ENCODE measurements at places on chromosomes 7 and 10.

DNA sequence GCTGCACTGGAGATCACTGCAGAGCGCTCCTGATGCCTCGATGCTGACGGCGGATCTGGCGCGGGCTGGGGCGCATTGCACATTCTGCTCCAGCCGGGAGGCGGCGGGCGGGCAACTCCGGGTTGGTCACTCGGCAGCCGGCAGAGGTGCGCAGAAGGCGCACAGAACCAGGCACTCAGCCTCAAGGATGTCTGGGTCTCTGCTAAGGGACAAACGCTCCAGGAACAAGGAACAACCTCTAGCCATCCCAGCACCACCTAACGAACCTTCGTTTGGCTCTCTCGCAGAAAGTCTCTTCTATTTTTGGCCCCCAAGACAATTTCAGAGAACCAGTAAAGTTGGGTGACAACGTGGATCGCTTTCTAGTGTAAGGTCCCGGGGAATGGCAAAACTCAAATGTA, 254.6 kb downstream of the OTUD1 start:
- DNase-seq, result no peak

GRCh38 chr10:23325132-23325531, 19.5 kb downstream of the C10orf67 start:
- DNase-seq, result no peak

GRCh38 chr7:100588438-100588837, 2.3 kb downstream of the FBXO24 start:
- DNase-seq, result no peak

- DNase-seq, result no peak
These were observed 20.6 kb upstream of the GDI2 start for GRCh38 chr10:5833814-5834213.

DNA sequence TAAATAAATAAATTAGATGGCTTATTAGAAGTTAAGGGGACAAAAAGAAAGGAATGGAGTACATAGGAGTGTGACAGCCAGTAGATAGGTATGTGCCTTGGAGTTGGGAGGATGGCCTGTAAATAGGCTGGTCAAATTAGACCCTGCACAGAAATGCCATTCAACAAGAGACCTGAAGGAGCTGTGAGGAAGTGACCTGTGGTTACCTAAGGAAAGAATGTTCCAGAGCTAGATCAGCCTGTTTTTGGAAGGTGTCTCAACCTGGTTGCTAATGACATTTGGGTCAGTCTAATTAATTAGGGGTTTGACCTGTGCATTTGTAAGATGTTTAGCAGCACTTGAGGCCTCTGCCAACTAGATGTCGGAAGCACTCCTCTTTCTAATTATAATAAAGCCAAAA, 315.3 kb upstream of the PLXDC2 start:
- no peak for DNase-seq

DNA sequence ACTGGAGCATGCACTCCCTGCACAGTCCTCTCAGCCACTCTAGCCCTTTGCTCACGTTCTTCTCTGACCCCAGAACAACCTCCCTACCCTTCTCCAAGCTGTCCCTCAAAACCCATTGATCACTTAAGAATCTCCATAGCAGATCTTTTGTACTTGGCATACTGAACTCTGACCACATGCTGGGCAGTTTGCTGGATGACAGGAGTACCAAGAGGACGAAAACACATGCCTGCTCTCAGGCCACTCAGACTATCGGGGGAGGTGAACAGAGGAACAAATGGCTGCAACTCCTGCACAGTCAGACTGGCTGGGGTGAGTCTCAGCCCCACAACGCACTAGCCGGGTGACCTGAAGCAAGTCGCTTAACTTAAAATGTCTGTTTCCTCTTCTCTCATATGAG, 52.7 kb downstream of the KCNMA1 start:
- DNase-seq, result no peak

DNA sequence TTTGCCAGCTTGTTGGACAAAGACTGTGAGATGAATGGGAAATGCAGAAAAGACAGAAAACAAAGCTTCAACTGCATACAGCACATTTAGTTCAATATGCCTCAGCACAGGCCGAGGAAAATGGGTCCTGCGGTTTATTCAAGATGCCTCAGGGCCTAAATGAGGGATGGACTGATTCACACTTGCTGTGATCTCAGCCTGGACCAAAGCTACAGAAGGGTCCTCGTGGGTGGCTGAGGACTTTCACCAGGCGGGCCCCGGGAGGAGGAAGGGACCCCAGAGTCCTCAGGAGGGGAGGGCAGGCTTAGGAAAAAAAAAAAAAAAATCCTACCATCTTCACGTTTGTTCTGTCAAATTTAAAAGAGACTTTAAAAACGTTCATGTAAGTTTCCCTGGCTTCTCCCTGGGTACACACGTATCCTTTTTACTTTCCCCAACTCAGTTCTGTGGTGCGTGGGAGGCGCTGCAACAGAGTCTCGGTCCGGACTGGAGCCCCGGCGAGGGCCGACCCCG, 624 bp upstream of the ZNF783 start:
- no peak for DNase-seq

DNA sequence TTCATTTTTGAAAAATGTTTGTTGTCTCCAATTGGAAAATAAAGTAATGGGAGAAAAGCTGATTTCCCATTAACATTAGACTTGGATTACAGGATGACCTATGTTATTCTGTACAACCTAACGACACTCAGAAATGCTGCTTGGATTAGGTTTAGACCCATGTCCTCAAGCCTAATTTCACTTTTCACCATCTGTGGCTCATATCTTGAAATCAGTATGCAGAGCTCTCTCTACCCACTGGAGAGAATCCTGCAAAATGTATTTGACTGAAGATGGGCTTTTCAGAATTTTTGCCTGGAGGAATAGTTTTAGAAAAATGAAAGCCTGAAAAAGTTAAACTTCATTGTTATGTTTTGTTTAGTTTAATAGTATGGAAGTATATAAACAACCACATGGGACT, 63.8 kb downstream of the SLC13A1 start:
- no peak for DNase-seq

GRCh38 chr10:63438506-63439498, 27.0 kb downstream of the JMJD1C start:
- DNase-seq, result no peak

GRCh38 chr7:6291531-6291930, 19.1 kb upstream of the CYTH3 start:
- DNase-seq, result no peak

GRCh38 chr10:118827053-118827452, 72.3 kb upstream of the CACUL1 start:
- no peak for DNase-seq

GRCh38 chr7:6727663-6728062, 20.9 kb upstream of the ZNF12 start:
- no peak for DNase-seq

DNA sequence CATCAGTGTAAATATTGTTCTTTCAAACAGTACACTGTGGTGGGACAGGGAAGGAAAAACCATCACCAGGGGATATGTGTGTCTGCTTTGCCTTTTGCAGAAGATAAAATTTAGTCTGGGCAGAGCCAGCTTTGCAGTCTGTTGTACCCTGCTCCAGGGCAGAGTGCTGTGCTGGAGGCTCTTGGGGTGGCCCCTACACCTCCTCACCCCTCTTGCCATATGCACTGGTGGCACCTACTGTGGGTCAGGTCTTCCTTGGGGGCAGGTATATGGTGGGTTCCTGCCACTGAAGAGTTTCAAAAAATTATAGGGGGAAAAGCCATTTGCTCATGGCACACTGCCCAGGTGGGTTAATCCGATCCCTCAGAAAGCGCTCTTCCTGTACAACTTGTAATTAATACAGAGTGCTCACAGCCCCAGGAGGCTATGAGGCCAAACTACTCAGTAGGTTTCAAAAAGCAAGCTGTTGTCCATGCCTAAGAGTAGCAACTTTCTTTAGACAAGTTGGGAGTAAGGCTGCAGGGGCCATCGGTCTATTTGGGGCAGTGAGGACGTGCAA, 112.7 kb upstream of the BMPER start:
- DNase-seq, result no peak

- no peak for DNase-seq
These were observed 22.0 kb downstream of the ADRA2A start for GRCh38 chr10:111098679-111099437.

GRCh38 chr7:123230603-123231002, 30.8 kb upstream of the SLC13A1 start:
- DNase-seq, result no peak

DNA sequence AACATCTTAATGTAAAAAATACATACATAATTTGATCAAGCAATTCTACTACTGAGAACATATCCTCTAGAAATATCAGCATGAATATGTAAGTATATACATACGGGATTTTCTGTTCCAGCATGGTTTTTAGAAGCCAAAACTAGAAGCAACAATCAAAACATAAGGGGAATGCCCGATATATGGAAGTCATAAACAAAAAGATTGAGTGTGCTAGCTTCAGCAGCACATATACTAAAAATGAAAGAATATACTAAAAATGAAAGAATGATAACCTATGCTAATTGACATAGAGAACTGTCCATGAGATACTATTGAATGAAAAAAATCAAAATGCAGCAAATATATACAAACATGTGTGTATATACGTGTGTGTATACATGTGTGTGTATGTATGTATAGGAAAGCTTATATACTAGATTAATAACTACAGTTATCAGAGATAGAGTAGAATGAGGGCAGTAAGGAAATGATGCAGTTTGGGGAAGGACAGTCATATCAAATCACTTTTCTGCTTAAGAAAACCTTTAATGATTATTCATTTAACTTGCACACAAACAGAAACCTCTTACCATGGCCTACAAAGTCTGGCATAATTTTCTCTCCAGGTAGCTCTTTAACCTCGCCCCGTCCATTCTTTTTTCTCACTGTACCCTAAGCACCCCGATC, 72.9 kb downstream of the NPY start:
- no peak for DNase-seq

DNA sequence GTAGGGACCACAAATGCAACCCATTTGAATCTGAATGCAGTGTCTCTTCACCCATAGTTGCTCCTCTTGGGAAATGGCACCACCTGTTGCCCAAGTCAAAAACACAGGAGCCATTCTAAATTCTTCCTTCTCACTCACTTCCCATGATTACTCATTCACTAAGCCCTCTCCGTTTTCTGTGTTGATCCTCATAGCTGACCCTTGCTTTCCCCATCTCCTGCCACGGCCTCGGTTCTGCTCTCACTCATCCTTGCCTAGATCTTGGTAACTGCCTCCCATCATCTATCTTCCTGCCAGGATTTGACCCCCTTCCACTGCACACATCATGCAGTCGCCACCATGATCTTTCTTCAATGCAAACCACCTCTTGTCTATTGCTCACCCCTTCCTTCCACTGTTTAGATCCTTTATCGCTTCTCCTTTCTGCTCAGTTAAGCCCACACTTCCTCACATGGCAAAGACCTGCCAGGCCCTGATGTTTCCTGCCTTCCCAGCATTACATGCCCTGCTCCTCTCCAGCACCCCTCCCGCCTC, 19.0 kb upstream of the CPN1 start:
- no peak for DNase-seq

DNA sequence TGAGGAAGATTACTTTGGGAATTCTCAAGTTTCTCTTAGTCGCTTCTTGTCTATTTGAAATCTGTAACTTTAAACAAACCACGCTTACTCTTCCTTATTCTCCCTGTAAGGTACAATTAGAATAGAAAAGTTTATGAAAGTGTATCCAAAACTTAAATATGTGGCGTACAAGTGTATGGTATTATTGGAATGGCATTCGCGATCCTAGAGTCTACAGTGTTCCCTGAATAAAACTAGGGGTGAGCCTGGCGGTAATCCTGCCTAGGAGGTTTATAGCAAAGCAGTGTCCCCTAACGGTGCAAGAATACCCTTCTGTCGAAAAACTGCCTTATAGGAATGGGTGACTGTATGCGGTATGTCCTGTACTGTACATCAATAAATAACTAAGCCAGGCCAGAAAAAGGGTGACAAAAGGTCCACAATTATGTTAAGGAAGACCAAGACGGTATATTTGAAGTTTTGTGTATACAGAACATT, 1.2 kb downstream of the TASOR2 start:
- DNase-seq, result no peak

- no peak for DNase-seq
These were observed 30.4 kb downstream of the RUNDC3B start for GRCh38 chr7:87658553-87658952.

GRCh38 chr10:121511943-121512342, 86.3 kb downstream of the FGFR2 start:
- DNase-seq, result no peak

- DNase-seq, result no peak
These were observed 673.9 kb downstream of the PHTF2 start for GRCh38 chr7:78472519-78472918.

DNA sequence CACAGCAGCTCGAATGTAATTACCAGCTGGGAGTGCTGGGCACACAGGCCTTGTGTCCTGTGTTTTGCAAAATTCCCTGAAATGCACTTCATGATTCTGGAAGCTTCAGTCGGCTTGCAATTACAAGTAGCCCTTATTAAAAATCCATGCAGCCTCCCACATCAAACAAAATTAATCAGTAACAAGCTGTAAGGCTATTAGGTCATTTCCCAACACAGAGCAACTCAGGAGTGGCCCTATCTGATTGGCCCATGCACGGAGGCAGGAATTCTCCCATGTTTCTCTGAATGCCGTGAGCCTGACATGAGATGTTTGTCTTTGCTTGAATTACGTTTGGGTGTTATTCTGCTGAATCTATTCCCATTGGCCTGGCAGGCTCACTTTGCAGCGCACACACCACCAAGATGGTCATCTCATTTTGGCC, 36.9 kb downstream of the FOXL3 start:
- no peak for DNase-seq

- DNase-seq, result no peak
These were observed 68.9 kb upstream of the KDM7A start for GRCh38 chr7:140245611-140246105.

GRCh38 chr7:11592699-11593098, 239.3 kb downstream of the THSD7A start:
- DNase-seq, result no peak

- no peak for DNase-seq
These were observed 60.8 kb upstream of the HABP2 start for GRCh38 chr10:113491967-113492565.

GRCh38 chr7:136228171-136228570, 251.0 kb upstream of the MTPN start:
- DNase-seq, result no peak

DNA sequence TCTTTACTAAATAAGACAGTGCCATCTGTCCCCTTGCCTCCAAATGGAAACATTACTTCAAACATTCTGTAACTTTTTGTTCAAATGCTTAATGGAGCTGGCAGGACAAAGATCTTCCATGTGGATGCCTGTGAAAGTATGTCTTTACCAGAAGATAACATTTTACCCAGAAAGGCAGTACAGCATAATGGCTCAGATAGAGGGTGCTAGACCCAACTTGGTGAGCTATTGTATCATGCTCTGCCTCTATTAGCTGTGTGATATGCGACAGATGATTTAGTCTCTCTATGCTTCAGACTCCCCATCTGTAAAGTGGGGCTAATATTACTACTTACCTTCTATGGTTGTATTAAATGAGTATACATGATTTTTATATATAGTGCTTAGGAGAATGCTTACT, 8.8 kb upstream of the SMKR1 start:
- DNase-seq, result no peak

All from activated naive CD4-positive, alpha-beta T cell (primary cell).